ENCODE measurements at places on chromosomes 16 and 17. TPM values are rescaled to one million over a fixed set of nuclear protein-coding genes. Genes with fewer than 3 reads are reported as not detected.

Gene TMC8
- polyA plus RNA-seq = 139 TPM

Gene BIRC5
- 0.69 TPM for polyA plus RNA-seq

Gene TEX19
- not detected for polyA plus RNA-seq

Gene CD300H
- not detected for polyA plus RNA-seq

Gene COL1A1
- polyA plus RNA-seq = not detected

Gene FAM117A
- 85.0 TPM for polyA plus RNA-seq

Gene TMEM114
- polyA plus RNA-seq = not detected

GRCh38 chr17:41140360-41141131, at the start of gene KRTAP4-6:
Gene KRTAP4-6, minus strand, starts transcription at chr17:41140544. Its CDS starts 57 bp downstream, at chr17:41140487.
- H3K27ac ChIP-seq = no peak within 1 kb of the TSS
- H3K36me3 ChIP-seq = no peaks in the 10 kb centered on the region
- no peak for DNase-seq
- no peak within 1 kb of the TSS for H3K4me3 ChIP-seq
- no peaks in the 10 kb centered on the region for H3K27me3 ChIP-seq
- H3K4me1 ChIP-seq = no peaks in the 10 kb centered on the region

- H3K4me3 ChIP-seq = no peak overlapping the region
- H3K27me3 ChIP-seq = no peaks in the 10 kb centered on the region
- H3K36me3 ChIP-seq = no peaks in the 10 kb centered on the region
- no peak for DNase-seq
- no peak overlapping the region for H3K27ac ChIP-seq
These were observed 47.2 kb downstream of the OTOA start for GRCh38 chr16:21710938-21711337.

DNA sequence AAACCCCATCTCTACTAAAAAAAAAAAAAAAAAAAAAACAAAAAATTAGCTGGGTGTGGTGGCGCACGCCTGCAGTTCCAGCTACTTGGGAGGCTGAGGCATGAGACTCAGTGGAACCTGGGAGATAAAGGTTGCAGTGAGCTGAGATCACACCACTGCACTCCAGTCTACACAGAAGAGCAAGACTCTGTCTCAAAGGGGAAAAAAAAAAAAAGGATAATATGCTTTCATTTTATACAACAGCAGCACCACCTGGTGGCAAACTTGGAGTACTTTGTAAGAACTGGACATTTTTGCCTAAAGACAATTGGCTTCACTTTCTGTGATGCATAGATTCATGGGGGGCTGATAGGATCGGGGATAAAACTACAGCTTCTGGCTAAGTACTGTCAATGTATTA, 8.5 kb downstream of the CHTF8 start:
- no peak overlapping the region for H3K4me3 ChIP-seq
- H3K27me3 ChIP-seq = no peaks in the 10 kb centered on the region
- no peaks in the 10 kb centered on the region for H3K4me1 ChIP-seq
- DNase-seq = peak; percentile 56

- H3K36me3 ChIP-seq = peaks cover 51% of the 10 kb centered on the region
- H3K27ac ChIP-seq = no peak overlapping the region
- no peak overlapping the region for H3K4me3 ChIP-seq
- no peaks in the 10 kb centered on the region for H3K27me3 ChIP-seq
These were observed 14.4 kb upstream of the FAAP100 start for GRCh38 chr17:81566461-81567126.

DNA sequence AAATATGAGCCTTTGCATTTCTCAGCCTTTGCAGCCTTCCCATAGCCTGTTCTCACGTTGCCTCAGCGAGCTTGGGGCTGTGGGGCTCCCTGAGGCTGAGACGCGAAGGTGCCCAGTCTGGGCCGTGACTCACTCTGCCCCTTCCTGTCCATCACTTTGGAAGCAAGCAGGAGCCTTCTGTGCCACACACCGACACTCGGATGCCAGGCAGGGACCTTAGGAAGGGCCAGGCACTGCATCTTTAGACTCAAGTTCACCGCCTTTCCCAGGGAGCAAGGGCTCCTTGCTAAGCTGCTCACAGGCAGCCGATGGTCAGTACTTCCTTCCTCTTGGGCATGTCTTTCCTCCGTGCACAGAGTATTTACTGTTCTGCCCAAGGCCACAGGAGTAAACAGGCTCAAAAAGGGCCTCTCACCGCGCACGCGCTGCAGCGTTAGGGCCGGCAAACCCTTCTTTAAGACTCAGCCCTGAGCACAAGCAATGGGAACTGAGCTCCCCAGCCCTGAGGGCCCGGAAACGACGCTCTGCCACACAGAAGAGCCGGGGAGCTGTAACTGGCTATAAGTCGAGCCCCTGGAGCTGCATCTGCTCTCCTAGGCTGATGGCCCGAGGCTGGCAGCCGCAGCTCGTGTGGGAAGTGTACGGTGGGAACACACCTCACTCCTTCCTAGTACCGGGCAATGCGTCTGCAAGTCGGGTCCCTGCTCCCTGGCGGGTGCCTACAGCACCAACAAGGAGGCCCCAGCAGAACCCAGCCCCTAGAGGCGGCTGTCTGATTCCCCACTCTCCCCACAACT, 7.2 kb downstream of the TIMM22 start:
- H3K4me1 ChIP-seq = no peaks in the 10 kb centered on the region
- peaks cover 27% of the 10 kb centered on the region for H3K36me3 ChIP-seq
- DNase-seq = no peak
- H3K27me3 ChIP-seq = no peaks in the 10 kb centered on the region

GRCh38 chr16:66081775-66082366, 284.6 kb upstream of the CDH5 start:
- no peak overlapping the region for H3K27ac ChIP-seq
- H3K27me3 ChIP-seq = no peaks in the 10 kb centered on the region
- no peak for DNase-seq
- no peak overlapping the region for H3K4me3 ChIP-seq

GRCh38 chr17:9479964-9480363, 95.7 kb downstream of the STX8 start:
- H3K27me3 ChIP-seq = no peaks in the 10 kb centered on the region
- no peak for DNase-seq
- no peaks in the 10 kb centered on the region for H3K4me1 ChIP-seq
- no peaks in the 10 kb centered on the region for H3K36me3 ChIP-seq

DNA sequence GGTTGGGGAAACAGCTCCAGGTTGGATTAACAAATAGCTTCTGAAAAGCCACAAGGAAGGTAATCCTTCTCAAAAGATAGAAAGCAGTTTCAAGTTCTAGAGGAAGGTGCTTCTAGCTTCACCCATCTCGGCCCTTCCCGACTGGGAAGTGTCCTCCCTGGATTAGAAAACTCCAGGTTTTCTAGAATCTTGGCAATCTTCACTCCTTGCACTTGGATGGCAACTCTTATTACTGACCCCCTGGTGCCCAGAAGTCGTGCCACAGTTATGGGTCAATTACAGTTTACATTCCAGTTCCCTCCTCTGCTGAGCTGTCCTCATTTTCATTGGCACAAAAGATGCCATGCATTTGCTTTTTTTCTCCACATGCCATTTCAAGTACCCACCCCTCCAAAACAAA, 65.6 kb downstream of the SMG6 start:
- DNase-seq = no peak
- no peaks in the 10 kb centered on the region for H3K4me1 ChIP-seq
- no peaks in the 10 kb centered on the region for H3K27me3 ChIP-seq
- peaks cover 22% of the 10 kb centered on the region for H3K36me3 ChIP-seq

GRCh38 chr17:13476720-13477119, 125.0 kb downstream of the HS3ST3A1 start:
- H3K36me3 ChIP-seq = no peaks in the 10 kb centered on the region
- H3K4me1 ChIP-seq = no peaks in the 10 kb centered on the region
- H3K4me3 ChIP-seq = no peak overlapping the region

DNA sequence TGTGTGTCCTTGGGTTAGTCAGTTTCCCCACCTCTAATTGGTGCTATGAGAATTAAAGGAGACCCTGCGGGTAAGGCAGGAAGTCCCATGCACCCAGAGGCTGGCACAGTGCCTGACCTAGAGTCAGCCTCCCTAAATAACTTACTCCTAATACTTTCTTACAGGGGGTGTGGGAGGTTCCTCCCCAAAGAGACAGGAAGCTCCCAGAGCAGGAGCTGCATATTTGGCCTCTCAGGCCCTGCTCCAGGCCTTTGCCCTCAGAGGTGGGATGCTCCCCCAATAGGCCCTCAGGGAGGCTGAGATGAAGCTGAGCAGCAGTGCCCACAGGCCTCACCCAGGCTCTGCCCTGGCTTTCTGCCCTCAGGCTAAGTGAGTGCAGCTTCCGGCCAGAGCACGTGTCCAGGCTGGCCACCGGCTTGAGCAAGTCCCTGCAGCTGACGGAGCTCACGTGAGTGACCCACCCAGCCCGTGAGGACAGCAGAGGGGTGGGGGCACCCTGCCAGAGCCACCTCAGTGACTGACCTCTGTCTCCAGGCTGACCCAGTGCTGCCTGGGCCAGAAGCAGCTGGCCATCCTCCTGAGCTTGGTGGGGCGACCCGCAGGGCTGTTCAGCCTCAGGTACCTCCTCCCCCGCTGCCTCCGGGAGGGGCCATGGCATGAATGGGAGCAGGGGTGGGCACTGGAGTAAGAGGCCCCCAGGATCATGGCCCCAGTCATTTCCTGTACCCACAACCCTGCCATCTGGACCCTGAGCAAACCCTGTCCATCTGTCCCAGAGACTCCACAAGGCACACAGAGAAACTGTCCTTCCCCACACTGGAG, 31.1 kb upstream of the CPNE2 start:
- H3K27me3 ChIP-seq = no peaks in the 10 kb centered on the region
- H3K4me3 ChIP-seq = no peak overlapping the region
- DNase-seq = no peak
- H3K4me1 ChIP-seq = peaks cover 7% of the 10 kb centered on the region
- no peak overlapping the region for H3K27ac ChIP-seq

Measured in CD8-positive, alpha-beta memory T cell (primary cell).